ENCODE measurements at places on chromosomes 16 and 17.

GRCh38 chr17:64661726-64661975, 456 bp downstream of the SMURF2 start:
- DNase-seq: no peak

GRCh38 chr16:75044800-75045361, 46.1 kb downstream of the ZNRF1 start:
- no peak for DNase-seq

DNA sequence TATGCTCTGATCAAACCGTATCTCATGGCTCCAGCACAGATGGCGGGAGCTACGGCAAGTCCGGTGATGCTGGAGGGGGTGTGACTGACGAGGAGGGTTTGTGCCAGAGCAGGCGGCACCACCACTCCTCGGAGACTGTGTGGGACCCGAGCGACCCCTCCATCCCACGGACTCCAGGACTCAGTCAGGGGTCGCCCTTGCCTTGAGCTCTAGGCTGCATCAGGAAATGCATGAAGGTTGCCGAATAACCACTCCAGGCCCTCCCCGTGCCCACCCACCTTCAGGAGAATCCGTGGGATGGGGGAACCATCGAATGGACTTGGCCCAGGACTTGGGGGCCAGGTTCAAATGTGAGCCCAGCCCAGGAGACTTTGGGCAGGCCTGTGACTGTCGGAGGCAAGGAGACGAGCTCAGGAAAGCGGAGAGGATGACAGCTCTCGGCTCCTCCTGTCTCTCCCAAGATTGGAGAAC, 60.2 kb upstream of the ZNF469 start:
- no peak for DNase-seq

DNA sequence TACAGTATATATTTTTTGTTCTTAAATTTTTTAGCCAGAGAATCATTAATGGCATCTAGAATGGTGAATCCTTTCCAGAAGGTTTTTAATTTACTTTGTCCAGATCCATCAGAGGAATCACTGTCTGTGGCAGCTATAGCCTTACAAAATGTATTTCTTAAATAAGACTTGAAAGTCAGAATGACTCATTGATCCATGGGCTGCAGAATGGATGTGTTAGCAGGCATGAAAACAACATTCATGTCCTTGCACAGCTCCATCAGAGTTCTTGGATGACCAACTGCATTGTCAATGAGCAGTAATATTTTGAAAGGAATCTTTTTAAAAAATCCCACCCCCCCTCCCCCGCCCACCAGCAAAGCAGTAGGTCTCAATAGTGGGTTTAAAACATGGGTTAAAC, 51.4 kb downstream of the CACNG1 start:
- no peak for DNase-seq

DNA sequence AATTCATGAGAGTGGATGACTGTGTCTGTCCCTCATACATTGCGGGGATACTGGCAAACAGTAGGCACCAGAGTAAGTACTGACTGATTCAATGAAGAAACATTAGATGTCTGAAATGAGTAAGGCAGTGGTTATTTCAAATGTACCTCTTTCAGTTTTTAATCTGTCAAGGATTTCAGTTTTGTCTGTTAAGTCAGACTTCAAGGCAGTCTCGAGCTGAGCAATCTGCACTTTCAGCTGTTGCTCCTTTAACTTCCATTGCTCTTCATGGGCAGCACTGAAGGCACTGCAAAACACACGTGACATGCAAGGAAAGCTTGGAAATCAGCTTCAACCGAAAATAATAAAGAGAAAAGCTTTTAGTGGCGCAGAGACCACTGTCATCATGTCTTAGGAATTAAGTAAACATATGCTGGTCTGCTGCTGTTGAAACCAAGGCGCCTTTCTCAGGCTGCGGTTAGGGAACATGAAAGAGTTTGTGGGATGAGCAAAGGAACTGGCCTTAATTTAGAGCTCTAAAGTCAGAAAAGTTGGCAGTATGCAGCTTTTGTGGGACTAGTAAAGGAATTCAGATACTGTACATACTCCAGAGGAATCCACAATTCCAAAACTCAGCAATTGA, 38.8 kb downstream of the RPGRIP1L start:
- DNase-seq: no peak

- no peak for DNase-seq
These were observed 47.8 kb upstream of the AMZ2 start for GRCh38 chr17:68199837-68200688.

DNA sequence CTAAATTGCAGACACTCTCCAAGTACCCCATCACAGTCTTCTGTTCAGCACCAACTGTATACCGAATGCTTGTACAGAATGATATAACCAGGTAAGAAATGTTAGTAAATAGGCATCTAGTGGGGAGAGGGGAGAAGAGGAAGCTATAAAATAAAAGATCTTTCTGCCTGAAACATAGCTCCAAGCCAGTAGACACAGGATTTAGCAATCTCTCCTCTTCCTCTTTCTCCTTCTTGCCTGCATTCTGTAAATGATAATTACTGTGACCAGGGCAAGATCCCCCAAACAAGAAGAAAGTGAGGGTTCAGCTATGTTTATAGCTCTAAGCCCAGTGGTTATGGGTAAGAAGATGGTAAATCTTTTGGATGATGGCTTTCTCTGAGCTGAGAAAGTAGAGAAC, 17.9 kb downstream of the ACSM3 start:
- DNase-seq: no peak

GRCh38 chr16:85812811-85813700, 13.6 kb downstream of the COX4I1 start:
- DNase-seq: no peak

- DNase-seq: no peak
These were observed 22.3 kb upstream of the PLLP start for GRCh38 chr16:57306676-57307341.

- no peak for DNase-seq
These were observed at the start of gene SGCA for GRCh38 chr17:50165867-50166517. Gene SGCA, plus strand, starts transcription at chr17:50166005. Its CDS starts 36 bp downstream, at chr17:50166041.

DNA sequence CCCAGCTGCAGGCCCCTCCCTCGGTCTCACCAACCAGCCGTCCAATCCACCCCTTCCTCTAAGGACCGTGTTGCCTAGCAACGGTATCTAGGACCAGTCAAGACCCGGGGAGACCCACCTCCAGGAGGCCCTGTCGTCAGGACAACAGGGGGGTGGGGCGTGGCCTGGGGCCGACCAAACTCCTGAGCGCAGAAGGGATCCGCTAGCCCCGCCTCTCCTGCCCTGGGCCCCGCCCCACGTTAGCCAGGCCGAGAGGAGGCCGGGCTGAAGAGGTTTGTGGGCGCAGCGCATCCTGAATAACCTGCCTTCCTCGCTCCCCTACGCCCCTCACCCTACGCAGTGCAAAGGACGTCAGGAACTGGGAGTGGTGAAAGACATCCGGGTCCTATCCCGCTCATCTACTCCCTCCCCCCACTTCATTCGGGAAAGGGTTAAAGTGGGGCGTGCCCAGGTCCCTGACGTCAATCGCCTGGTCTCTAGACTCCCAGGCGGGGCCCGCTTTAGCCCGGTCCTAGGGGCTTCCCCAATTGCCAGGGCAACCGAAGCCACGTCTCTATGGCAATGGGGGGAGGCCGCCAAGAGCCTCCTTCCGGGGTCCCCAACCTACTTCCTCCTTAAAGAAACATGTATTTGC, 14.7 kb downstream of the DLG4 start:
- peak; percentile 96 for DNase-seq

DNA sequence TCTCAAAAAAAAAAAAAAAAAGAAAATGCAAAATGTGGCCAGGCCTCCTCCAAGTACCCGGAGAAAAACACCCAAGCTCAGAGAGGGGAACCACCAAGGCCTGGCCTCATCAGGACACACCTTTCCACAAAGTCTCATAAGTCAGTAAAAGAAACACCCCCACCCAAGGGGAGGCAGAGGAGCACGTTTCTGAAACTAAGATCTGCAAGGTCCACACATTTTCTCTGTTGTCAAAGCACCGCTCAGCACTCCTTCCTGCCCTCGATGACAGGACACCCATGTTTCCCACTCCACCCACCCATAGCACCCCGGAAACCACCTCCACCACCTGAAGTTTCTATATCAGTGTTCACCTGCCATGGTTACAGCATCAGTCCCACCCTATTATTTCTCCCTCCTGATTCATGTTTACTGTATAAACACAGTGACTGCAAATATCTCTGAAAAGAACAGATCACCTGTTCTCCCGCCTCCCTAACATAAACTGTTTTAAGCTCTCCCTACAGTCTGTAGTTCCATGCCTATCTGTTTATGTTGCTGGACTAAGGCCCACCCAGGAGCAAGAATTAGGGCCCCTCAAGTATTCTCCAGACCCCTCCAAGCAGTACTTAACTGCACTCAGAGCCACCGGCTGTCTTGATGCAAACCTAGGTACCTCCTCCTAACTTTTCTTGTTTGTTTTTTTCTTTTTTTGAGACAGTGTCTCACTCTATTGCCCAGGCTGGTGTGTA, 2.0 kb downstream of the CORO7 start:
- DNase-seq: peak; percentile 71

- no peak for DNase-seq
These were observed 487 bp downstream of the RANBP10 start for GRCh38 chr16:67805718-67806427.

GRCh38 chr16:24998201-24998600, 17.0 kb downstream of the ARHGAP17 start:
- DNase-seq: no peak

DNA sequence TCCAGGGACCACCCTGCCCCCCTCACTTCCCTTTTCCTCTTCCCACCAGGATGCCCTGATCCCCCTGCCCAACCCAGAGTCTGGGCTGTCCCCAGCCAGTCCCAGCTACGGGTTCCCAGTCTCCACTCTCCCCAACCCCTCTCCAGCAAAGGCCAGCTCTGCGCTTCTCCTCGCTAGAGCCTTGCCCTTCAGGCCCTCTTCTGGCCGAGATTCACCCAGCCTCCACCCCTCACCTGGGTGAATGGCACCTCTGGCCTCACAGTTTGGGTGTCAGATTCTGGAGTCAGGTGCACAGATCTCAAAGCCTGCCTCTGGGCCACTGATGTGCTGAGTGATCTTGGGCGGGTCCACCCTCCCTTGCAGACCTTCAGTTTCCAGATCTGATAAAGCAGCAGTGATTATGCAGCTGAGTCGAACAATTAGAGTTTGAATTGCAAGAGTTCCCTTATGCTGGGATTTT, 185.6 kb upstream of the TNRC6C start:
- no peak for DNase-seq

DNA sequence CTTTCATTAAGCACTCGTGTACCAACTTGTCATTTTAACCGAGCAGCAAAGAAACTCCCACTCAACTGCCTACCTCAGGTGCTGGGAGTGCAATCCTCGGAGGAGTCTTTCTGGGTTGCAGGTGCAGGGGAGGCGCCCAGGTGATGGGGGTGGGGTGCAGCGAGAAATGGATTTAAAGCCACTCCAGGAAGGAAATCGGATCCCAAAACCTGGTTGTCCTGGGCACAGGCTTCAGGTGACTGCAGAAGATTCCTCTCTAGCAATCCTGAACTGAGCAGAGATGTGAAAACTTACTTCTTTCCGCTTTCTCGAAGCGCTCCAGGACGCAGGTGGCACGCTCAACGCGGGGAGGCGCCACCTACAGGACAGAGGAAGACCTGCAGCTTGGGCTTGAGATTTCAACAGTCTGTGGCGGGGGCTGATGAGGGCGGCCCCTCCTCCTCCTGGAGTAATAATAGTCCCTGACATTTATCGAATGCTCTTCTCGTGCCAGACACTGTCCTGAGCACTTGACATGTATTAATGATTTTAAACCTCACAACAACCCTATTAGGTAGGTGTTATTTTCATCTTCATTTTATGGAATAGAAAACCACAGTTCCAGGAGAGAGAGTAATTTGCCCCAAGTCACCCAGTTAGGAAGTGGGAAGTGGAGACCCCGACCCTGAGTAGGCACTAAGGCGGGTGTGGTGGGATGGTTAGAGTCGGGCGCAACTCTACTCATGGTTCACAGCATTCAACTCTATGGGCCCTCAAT, 27.2 kb upstream of the SKAP1 start:
- DNase-seq: peak; percentile 71

DNA sequence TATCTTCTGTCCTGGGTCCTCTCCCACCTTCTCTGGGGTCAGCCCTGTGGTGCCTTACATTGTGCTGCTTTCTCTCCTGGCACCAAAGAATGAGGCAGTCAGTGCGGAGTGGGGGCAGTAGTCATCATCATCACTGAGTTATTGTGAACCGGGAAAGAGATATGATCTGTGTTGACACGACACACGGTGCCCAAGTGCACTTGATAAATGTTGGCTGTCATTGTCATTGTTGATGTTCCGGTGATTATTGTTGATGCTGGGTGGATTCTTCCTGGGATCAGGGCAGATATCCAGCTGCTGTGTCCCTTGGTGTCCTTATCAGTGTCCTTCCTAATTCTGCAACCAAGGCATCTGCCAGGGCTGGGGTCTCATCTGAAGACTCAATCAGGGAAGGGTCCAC, 121.7 kb downstream of the ABCC6 start:
- DNase-seq: no peak

DNA sequence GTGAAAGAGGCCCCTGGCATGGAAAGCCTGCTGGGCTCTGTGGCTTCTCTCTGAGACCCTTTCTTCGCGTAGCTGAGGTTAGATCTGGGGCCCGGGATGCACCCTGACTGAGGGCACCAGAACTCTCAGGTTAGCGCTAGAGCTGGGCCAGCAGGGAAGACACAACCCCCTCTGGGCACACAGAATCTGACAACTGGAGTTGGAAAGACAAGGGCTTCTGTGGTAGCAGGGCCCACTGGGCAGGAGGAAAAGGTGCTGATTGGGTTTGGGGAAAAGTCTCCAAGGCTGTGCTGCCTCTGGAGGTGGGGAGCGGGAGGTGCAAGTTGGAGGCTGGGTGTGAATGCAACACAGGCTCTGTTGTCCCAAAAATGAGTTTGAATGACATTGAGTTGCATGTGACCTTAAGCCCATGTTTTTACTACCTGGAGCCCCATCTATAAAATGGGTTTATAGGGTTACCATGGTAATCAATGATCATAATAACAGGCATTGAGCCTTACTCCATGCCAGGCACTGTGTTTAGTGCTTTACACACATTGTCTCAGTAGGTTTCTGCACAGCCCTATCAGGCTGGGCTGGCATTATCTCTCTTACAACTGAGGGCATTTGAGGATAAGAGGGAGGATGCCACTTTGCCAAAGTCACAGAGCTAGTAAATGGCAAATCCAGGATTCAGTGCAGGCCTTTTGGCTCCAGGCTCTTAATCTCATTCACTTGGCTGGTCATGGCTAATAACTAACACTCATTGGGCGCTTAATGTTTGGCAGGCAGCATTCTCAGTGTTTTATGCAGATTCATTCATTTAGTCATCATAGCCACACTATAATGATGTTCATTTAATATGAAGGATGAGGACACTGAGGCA, 9.5 kb upstream of the IGFBP4 start:
- DNase-seq: no peak

- no peak for DNase-seq
These were observed 53.0 kb downstream of the XYLT1 start for GRCh38 chr16:17417740-17418139.

- no peak for DNase-seq
These were observed 212.2 kb downstream of the SEC14L1 start for GRCh38 chr17:77352996-77353395.

DNA sequence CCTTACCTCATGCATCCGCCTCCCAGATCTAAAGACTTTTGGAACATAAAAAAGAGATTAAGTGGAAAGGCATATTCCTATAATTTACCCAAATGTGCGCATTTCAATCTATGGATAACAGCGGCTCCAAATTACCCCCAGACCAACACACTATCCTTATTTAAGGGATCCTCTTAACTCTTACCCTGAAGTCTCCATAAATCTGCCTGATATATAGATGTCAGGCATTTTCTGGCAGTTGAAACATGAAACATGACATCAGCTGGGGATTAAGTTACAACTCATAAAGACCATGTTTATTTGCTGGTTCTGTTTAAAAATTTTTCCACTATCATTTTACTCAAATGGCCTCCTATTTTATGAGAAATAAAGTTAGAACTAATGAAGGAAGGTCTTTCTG, 478.5 kb upstream of the SALL1 start:
- no peak for DNase-seq

GRCh38 chr17:44559634-44560554, 2.6 kb downstream of the FZD2 start:
- DNase-seq: no peak

Measured in germinal center (tissue), 1 donor.